ENCODE measurements at places on chromosomes 16 and 17.

DNA sequence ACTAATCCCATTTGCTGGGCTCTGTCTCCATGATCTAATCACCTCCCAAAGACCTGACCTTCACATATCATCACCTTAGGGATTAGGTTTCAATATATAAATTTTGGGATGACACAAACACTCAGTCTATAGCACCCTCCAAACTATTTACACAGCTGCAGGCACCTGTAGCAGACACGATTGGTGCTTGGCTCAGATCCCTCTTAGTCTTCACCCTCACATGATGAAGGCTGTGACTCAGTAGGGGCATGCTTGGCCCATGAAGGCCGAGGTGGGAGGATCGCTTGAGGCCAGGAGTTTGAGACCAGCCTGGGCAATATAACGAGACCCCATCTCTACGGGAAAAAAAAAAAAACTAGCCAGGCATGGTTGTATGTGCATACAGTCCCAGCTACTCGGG lies 73.5 kb downstream of the HS3ST2 start:
- no peak for DNase-seq

DNA sequence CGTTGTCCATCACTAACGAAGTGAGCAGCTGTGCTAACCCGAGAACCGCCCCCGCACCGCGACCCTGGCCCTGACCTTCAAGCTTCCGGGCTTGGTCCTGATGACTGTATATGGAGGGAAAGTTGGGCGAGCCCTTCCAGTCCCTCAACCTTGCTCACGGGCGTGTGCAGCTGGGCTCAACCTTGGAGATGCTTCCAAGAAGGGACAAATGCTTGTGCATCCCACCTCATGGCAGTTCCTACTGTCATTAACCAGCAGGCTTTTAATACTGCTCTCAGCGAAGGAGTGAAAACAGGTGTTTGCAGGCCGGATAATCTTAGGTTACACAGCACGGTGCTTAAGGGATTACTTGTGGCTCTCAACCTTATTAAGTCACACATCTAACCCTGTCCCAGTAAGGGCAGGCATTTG lies 33.5 kb downstream of the SRL start:
- no peak for DNase-seq

GRCh38 chr17:80891397-80892018 lies 100.1 kb upstream of the CHMP6 start:
- no peak for DNase-seq

GRCh38 chr16:54447576-54448440 lies 161.2 kb upstream of the IRX3 start:
- DNase-seq: no peak

GRCh38 chr16:14524979-14525378 lies 105.1 kb downstream of the PARN start:
- DNase-seq: no peak

- DNase-seq: no peak
Measured at GRCh38 chr17:55734128-55734781, 11.6 kb upstream of the TMEM100 start.

DNA sequence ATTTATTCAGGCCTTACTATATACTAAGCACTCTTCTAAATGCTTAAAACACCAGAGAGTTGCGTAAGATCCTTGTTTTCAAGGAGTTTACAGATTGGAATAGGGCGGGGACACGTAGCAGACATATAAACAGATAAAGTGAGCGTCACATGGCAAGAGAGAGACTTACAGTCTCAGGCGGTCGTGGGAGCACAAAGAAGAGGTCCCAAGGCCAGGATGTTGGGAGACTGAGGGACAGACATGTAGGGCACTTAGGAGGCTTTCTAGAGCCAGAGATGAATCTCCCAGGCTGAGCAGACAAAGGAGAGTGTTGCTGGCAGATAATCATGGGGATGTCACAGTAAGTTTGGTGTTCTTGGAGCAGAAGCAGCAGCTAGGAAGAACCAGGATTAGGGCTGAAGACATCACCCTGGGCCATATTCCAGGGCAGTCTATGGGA lies 119.1 kb upstream of the ANKFN1 start:
- DNase-seq: no peak

DNA sequence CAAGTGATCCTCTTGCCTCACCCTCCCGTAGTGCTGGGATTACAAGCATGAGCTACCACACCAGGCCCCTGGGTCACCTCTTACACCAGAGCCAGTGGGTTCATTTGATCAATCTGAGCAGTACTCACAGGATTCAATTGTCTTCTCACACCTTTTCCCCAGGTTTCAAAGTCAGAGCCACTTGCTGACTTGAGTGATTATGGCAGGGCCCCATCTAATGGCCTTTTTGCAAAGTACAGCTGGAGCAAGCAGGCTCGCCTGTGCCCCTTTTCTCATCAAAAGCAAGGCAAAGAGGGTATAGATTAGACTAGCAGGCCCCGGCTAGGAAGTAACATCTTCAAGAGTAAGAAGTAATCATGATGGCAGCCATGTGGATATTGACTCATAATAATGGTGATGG lies 114.8 kb upstream of the NOL11 start:
- DNase-seq: no peak

DNA sequence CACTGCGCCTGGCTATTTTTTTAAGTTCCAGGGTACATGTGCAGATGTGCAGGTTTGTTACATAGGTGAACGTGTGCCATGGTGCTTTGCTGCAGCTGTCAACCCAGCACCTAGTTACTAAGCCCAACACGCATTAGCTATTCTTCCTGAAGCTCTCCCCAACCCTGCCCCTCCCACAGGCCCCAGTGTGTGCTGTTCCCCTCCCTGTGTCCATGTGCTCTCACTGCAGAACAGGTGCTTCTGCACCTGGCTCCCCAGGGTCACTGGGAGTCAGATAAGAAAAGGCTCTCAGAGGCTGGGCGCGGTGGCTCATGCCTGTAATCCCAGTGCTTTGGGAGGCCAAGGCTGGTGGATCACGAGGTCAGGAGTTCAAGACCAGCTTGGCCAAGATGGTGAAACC lies 6.2 kb downstream of the HASPIN start:
- DNase-seq: no peak

DNA sequence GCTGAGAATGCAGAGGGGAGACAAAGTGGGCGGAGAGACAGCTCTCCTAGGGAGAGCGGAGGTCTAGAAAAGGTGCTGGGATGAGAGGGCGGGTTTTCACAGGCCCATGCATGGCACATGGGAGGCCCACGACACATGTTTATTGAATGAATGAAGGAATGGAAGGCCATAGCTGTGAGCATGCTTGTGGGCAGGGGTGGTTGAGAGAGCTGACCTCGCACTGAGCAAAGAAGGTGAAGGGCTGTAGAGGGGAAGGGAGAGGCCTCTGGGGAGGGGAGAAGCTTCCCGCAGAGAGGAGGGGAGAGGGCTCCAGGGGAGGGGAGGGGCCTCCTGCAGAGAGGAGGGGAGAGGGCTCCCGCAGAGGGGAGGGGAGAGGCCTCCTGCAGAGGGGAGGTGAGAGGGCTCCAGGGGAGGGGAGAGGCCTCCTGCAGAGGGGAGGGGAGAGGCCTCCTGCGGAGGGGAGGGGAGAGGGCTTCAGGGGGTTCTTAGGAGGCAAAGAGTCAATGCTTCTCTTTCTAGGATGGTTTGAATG lies 27.3 kb downstream of the SDK2 start:
- DNase-seq: no peak

DNA sequence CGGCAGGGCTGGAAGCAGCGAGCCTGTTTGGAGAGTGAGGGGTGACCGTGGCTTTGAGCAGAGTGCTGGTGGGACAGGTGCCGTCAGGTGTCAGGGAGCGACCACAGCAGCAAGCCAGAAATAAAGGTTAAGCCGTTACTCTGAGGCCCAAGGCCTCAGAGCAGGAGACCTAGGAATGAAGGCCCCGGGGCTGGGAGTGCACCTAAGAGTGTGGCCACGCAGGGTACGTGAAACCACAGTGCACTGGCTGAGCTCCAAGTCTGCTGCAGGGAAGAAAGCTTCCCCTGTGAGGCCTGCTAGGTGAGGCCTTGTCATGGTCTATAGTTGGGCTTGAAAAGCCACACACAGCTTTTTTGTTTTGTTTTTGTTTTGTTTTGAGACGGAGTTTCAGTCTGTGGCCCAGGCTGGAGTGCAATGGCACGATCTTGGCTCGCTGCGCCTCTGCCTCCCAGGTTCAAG lies 8.7 kb downstream of the CLUAP1 start:
- DNase-seq: no peak

DNA sequence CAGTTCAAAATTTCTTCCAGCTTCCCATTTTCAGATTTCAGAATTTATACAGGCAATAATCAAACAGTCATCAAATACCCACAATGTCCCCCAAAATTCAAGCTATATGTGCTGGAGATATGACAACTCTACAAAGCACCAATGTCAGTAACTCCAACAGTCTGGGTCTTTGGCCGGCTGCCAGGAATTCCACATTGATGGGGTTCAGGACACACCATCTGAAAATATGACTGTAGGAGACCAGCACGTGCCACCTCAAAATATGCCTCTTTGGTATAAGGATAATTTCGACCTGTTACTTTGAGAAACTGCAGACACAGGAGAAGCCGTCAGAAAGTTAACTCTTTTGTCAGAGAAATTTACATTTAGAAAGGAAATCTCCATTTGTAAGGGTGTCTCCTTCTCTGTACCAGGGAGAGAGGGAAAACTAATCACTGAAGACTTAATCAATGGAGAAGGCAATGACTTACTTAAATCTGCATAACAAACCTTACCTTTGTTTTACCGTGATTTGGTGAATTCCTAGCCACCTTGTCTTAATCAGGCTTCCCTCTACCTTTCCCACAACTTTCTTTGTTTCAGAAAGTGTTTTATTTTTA lies 594.3 kb upstream of the CDH5 start:
- no peak for DNase-seq

GRCh38 chr16:67992661-67993206 lies 6.5 kb downstream of the DPEP2 start:
- no peak for DNase-seq

DNA sequence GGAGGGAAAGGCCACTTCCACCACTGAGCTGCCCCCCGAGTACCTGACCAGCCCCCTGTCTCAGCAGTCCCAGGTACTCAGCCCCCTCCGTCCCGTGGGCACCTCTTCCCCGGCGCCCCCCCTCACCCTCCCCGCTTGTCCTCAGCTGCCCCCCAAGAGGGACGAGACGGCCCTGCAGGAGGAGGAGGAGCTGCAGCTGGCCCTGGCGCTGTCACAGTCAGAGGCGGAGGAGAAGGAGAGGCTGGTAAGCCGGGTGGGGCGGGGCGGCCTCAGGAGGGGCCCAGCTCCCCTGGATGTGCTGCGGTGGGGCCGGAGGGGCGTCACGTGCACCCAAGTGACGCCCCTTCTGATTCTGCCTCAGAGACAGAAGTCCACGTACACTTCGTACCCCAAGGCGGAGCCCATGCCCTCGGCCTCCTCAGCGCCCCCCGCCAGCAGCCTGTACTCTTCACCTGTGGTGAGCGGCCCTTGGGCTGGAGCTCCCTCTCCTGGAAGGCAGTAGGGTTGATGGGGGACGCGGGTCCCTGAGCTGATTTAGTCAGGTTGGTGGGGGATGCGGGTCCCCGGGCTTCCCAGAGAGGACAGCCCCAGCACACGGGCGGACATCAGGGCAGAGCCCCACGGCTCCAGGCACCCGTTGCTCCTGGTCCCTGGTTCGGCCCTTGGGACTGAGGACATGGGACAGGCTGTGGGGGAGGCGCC lies 9.5 kb upstream of the MRPL12 start:
- DNase-seq: no peak

DNA sequence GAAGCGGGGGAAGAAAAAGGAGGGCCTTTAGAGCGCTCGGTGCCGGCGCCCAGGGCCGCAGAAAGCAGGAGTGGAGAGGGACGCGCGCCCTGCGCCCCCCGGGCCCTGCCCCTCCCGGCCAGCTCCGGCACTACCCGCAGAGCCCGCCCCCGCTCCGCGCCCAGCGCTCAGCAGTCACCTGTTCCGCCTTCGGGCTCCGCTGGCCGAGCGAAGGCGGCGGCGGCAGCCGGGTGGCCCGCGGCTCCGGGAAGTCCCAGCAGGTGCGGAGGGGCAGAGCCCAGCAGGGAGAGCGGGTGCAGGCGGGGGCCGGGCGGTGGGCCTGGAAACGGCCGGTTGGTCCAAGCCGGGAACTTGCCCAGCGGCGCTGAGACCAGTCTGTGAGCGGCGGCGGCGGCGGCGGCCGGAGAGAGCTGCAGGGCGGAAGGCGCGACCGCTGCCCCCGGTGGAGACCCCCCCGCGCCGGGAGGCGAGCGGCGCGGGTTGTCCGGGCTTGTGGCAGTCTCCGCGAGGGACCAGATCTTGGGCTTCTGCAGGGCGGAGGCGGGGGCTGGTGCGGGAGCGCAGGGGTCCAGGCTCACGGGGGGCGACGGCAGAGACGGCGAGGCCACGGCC lies 2.2 kb downstream of the IRX3 start:
- no peak for DNase-seq

DNA sequence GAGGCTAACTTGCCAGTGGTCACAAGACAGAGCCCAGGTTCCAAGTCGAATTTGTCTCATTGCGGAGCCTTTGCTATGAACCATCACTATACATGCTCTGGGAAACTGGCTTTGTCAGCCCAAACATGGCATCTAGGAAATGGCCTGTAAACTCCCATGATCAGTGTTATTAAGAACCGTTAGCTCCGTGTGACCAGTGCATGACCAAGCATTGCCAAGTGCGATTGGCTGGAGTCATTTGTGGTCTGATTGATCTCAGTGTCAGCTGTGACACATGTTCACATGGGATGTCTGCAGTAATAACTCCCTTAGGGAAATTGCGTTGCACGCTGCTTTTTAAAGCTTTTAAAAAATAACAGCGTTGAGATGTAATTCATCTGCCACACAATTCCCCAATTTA lies 18.6 kb upstream of the CDH3 start:
- DNase-seq: no peak

DNA sequence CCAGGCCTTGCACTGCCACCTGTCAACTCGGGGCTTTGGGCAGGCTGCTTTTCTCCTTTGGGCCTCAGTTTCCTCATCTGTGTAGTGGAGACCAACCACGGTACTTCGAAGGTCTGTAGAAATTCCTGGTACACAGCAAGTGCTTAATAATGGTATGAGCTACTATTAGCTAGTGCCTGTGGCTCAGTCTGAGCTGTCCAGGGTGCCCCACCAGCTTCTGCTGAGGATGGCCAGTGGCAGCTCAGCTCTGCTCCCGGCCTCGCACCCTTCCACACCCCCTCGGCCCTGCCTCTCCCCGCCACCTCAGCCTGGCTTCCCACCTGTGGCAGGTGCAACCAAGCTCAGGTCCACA lies 26.2 kb upstream of the PLCG2 start:
- DNase-seq: no peak
